ENCODE measurements at places on chromosomes 3 and 15.

DNA sequence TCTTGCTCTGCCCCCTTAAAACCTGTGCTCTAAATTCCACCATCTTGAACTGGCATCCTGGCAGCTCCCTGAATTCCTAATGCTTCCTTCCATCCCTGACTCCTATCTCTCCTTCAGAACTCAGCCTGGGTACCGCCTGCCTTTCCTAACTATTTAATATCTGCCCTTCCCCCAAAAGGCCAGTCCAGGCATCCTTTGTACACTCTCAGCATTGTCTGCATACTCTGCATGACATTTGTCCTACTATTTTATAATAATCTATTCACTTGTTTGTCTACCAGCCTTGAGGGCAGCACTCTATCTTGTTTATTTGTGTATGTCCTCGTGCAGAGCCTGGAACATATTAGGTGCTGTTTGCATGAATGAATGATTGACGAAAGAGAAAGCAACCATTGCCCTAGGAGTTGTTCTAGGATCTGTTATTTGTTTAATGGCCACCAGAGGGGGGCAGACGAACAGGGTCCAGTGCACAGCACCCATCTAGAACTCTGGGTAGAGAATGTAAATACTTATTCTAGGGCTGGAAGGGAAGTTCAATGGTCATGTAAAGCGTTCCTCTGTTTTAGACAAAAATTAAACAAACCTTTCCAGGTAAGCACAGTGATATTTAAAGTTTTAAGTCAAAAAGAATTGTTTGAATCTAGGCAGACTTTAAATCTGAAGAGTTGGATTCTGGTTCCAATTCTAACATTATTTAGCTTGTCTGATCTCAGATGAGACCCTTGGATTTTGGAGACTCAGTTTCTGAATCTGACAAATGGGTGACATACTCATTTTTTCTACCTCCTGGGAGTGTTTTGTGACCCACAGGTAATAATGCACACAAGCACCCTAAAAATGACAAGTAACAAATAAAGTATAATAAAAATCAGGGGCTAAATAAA is 125.8 kb upstream of the GALNT15 start:
- peak; percentile 42 for DNase-seq

DNA sequence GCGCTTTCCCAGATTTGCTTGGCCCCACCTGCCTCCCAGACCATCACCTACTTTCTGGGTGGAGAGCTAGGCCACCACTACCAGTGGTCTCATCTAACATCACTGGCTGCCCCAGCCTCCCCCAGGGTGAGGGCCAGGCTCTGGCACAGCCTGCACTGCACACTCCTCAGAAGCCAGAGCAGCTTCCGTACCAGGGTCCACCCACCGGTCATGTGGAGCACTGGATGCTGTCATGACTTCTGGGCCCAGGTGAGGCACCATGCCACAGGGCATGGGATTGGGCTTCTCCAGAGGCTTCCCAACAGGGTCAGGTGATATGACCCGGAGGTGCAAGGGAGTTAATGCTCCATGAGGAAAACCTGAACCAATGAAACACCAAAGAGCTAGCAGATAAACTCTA is 14.0 kb downstream of the MEGF11 start:
- DNase-seq: no peak

DNA sequence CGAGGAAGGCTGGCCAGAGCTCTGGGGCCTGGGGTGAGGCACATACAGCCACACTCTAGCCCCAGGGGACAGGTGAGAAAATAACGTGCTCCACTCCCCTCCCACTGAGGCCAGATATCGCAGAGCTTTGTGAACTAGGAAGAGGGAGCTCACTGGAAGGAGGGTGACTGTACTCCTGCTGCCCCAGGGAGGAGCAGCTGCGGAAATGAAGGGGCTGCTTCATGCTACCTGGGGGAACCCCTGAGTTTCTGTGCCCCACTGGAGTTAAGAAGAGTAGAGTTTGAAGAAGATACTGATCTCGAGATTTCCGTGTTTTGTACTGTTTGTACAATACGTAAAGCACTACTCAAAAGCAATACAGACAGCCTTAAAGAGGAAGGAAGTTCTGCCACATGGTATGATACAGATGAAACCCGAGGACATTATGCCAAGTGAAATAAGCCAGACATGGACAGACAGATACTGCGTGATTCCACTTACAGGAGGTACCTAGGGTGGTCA is 44.6 kb downstream of the CMTM6 start:
- peak; percentile 12 for DNase-seq

DNA sequence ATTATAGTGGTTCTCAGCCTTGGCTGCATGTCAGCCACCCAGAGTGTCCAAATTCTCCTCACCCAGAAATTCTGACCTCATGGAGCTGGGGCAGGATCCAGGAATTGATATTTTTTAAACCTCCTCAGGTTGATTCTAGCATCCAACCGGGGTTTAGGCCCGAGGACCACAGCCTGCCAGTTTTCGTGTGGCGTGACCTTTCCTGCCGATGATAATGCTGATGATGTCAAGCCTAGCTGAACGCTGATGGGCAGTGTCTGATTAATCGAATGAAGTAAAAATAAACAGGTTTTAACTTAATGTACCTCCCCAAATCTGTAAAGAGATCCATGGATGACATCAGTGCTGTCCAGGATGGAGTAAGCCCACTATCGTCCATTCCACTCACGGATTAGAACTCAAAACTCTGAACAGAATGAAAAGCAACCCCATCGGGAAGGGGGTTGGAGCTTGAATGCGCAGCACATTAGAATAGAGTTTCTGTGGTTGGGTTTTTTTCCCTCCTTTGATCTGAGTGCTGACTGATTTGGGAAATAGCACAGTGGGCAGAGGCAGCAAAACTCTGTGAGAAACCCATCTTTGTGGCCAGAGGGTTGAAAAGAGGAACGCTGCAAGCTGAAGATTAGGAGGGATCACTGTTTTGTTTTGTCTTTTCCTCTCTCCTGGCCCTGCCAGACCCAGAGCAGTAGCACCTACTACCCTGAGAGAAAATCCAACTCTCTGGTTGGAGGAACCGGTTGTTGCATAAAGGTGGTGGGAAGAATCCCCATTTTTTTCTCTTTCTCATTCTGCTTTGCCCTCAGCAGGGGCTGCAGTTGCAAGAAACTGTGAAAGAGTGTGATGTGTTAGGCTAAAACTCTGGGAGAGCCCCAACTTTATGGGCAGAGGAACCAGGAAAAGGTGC is 153.9 kb downstream of the APBA2 start:
- no peak for DNase-seq

- no peak for DNase-seq
Observed at GRCh38 chr3:107236655-107237337, 140.4 kb upstream of the CCDC54 start.

GRCh38 chr15:22949074-22949547 is 31.1 kb downstream of the CYFIP1 start:
- DNase-seq: no peak

GRCh38 chr3:149971403-149972075 is 844 bp upstream of the PFN2 start:
- DNase-seq: peak; percentile 91

DNA sequence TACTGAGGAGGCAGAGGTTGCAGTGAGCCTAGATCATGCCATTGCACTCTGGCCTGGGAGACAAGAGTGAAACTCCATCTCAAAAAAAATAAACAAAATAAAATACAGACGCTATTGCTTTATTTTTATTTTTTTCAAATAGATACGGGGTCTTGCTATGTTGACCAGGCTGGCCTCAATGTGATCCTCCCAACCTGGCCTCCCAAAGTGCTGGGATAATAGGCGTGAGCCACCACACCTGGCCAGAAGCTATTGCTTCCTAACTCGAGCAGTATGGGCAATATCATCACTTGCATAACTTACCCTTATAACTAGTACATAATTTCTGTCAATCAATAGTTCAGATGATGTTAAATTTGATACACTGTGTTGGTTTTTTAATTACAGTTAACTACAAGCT is 3.0 kb downstream of the ARF4 start:
- DNase-seq: no peak

DNA sequence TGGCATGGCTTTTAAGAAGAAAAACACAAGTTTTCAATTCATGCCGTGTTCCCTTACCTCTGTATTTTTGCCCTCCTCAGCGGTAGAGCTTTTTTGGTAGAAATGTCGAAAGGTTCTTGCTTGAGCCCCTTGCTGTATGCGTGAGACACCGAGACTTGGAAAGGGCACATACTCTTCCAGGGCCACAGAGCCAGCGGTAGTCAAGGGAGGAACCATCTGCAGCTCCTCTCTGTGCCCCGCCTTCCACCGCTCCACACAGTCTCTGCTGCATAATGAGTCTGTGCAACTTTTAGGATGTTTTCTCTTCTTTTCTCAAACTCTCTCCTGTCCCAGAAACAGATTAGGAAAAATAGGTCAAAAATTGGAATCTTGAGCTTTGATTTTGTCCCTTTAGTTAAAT is 77.5 kb downstream of the LPP start:
- DNase-seq: no peak

DNA sequence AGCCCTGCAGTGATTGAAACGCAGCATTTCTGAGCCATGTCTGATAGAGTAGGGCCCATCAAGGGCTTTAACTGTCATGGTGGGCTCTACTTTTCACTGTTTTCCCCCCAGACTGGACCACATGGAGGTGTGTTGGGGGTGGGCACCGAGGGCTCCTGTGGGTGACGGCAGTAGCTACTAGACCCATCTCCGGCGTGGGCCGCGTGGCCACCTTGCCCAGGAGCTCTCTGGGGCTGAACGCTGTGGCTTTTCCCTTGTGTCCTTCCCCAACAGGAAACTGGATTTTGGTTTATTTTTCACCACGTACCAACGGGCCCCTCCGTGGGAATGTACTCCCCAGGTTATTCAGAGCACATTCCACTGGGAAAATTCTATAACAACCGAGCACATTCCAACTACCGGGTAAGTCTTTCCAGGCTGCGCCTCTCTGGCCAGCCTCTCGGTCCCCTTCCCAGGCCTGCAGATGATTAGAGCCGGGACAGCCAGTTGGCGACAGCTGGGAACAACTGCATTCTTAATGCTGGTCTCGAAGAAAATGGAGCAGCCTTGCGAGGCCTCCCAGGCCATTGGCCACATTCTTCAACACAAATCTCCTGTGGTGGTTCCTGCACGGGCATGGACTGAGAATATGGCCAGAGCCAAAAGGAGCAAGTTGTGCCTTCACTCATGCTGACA is 67.7 kb downstream of the MESD start:
- no peak for DNase-seq

All from NCI-H2081 (cell line).